Natural killer cell (primary cell): ENCODE measurements at places on chromosomes 13 and 19.

DNA sequence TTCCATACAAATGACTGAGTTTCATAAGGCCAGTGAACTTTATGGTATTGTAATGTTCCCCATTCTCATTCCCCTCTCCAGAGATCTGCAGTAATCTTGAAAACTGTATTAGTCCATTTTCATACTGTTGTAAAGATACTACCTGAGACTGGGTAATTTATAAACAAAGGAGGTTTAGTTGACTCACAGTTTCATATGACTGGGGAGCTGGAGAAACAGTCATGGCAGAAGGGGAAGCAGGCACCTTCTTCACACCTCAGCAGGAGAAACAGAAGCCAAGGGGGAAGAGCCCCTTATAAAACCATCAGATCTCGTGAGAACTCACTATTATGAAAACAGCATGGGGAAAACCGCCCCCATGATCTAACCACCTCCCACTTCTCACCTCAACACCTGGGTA, 318.7 kb upstream of the KLF12 start:
- no peak for DNase-seq

- DNase-seq = peak; percentile 17
Measured at GRCh38 chr19:44356383-44357111, at the start of gene ZNF112. Gene ZNF112, minus strand, starts transcription at chr19:44356680. Its CDS starts 16,141 bp downstream, at chr19:44340539.

DNA sequence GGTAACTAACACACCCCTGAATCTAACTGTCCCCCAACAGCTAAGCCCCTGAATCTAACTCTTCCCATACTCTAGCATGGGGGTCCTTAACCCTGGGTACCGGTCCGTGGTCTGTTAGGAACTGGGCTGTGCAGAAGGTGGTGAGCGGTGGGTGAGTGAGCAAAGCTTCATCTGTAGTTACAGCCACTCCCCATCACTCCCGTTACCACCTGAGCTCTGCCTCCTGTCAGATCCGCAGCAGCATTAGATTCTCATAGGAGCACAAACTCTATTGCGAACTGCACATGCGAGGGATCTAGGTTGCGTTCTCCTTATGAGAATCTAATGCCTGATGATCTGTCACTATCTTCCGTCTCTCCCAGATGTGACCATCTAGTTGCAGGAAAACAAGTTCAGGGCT, 6.2 kb upstream of the PHLDB3 start:
- DNase-seq = no peak

DNA sequence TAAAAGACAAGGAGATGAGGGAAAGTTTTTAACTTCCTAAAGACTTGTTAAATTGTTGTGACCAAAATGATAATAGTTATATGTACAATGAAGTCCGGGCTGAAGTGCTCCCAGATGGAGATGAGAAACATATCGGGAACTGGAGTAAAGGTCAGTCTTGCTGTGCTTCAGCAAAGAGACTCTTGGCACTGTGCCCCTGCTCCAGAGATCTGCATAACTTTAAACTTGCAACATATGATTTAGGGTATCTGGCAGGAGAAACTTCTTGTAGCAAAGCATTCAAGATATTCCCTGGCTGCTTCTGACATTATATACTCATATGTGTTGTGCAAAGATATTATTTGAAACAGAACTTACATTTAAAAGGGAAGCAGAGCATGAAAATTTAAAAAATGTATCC, 786.6 kb upstream of the SLITRK6 start:
- no peak for DNase-seq

GRCh38 chr19:29812080-29812880, 489 bp downstream of the CCNE1 start:
- DNase-seq = peak; percentile 25

GRCh38 chr19:16342002-16342715, 17.5 kb downstream of the KLF2 start:
- peak; percentile 78 for DNase-seq

DNA sequence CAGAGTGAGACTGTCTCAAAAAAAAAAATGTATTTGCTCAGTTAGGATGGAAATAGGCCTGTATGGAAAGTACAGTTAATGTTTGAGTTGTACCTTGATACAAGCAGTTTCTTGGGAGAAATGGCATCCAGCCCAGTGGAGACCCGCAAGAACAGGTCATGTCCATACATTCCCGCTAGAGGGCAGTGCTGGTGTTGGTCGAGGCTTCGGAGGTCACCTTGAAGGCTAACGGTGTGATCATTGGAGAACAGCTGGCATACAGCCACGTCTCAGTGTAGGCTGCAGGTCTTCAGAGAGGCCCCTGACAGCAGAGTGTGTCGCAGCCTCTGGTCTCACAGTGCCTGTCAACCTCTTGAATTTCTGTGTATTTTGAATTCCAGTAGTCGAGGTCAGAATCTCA, 7.5 kb downstream of the ZNF610 start:
- peak; percentile 77 for DNase-seq
